ENCODE measurements at places on chromosomes 7 and 10.

DNA sequence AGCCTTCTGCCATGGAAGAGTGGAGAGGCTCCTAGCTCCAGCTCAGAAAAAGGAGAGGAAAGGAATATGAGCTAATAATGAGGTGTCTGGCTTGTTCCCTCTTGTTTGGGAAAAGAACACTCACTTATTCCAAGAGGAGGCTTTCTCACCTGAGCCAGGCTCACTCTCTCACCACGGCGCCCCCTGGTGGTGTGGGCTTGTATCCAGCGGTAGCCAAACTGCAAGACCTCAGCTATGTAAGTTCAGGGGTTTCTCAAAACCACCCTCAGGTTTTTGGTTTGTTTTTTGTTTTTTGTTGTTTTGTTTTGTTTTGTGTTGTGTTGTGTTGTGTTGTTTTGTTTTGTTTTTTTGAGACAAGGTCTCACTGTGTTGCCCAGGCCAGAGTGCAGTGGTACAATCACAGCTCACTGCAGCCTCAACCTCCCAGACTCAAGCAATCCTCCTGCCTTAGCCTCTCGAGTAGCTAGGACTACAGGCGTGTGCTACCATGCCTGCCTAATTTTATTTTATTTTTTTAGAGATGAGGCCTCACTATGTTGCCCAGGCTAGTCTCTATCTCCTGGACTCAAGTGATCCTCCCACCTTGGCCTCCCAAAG lies 124.0 kb downstream of the TMEM130 start:
- DNase-seq: peak; percentile 57

DNA sequence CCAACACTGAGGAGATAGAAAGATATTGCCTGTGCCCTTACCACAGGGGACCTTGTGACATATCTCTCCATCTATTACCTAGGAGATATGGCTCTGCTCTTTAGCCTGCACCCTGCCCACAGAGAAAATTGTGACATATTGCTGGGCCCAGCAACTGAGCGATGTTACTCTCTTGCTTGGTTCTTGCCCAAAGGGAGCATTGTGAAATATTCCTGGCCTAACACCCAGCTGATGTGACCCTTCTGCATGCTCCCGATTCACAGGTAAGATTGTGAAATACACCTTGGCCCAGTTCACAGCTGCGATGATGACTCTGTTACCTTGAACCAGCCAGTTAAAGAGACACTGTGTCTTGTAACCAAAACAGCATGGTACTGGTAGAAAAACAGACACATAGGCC lies 37.2 kb upstream of the ZNF107 start:
- DNase-seq: no peak

DNA sequence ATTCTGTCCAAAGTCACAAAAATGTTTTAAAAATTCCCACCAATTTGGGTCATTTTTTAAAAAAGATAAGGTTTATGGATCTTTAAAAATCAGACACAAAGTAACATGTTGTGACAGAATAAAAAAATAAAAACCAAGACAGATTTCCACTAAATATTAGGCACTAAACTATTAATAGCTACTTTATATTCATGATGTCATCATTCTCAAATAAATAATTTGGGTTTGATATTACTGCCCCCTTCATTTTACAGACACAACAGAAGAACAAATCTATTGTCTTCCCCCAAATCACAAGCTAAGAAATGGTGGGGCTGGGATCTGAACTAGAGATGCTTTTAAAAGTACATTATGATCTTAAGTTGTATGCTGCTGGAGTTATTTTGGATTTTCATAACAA lies 119.4 kb downstream of the MICU1 start:
- DNase-seq: no peak

GRCh38 chr7:143043391-143043790 lies 8.8 kb upstream of the OR6V1 start:
- DNase-seq: no peak

DNA sequence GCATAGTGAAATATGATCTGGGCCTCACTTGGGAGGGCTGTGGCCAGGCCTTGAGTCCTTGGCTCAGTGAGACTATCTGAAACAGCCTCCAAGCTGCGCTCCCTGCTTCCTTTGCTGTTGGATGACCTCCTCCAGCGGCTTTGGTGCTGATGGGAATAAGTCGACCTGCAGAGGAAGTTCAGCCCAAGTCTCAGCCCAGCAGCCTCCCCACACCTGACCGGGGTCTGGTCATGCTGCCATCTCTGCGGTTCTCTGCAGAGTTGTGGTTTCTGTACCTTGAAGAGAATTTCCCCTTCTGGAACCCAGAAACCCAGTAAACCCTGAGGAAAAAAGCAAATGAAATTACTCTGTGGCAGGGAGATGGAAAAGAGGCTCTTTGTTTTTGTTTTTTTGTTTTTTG lies 4.6 kb upstream of the RBAK start:
- DNase-seq: peak; percentile 20

GRCh38 chr10:62924344-62924748 lies 108.2 kb upstream of the EGR2 start:
- no peak for DNase-seq

- DNase-seq: no peak
Observed at GRCh38 chr10:4069491-4069890, 284.5 kb upstream of the KLF6 start.

DNA sequence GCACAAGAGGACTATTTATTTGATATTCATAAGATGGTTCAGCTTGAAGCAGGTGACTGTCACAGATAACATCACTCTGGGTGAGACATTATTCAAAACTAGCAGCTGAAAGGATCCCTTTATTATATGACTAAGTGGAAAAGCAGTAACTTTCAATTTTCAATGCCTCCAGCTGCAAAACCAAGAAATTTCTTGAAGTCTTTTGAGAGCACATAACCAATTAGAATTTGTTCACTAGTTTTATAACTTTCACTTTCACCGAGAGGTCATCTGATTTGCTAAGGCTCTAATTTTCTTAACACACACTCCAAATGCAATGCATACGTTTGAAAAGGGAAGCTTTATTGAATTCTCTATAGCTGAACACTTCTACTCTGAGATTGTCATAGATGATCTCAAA lies 88.6 kb upstream of the KLF14 start:
- DNase-seq: no peak

Measured in KBM-7 (cell line).